Activated CD4-positive, alpha-beta T cell treated with anti-CD3 and anti-CD28 coated beads, Interleukin-2, Interleukin-4, amounts not matched to agents 100 ng/mL and 50 ng/mL, durations not matched to agents 16 hours and 8 hours (primary cell): ENCODE measurements at places on chromosomes 4 and X.
A peak's percentile ranks its signal among the peaks of the same experiment; 100 is the strongest.

DNA sequence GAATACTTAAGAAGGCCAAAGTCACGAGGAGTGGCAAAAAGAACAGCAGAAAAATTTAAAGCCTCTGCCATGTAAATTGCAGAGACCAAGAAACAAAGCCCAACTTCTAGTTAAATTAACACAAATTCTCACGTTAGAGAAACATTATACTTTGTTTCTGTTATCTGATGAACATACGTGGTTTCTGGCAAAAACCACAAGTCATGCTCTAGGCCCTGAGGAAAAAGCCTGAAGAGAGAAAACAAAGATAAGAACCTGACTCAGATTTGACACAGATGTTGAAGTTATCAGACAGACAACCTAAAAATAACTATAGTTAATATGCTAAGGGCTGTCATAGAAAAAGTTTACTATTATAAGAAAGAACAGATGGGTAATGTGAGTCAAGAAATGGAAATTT, 149.1 kb upstream of the PCDH10 start:
- DNase-seq: no peak

GRCh38 chr4:189143263-189143952, 797.3 kb upstream of the FRG1 start:
- DNase-seq: no peak

- no peak for DNase-seq
Measured at GRCh38 chrX:114017086-114017485, 566.8 kb upstream of the HTR2C start.

DNA sequence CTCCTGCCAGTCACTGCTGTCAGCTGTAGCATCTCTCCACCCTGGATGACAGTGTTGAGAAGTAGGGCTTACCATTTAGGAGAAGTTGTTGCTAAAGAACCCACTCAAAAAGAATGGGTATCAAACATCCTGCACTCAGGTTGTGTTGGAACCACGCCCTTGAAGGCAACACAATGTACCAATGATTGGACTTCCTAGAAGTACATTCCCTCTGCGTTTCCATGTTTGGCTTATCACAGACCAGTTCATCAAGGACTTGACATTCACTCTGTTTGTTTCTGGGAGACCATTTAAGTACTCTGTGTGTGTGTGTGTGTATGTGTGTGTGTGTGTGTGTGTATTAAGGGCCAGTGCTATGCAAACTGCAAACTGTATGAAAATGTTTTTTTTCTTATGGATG, 200.6 kb upstream of the GATB start:
- DNase-seq: no peak

DNA sequence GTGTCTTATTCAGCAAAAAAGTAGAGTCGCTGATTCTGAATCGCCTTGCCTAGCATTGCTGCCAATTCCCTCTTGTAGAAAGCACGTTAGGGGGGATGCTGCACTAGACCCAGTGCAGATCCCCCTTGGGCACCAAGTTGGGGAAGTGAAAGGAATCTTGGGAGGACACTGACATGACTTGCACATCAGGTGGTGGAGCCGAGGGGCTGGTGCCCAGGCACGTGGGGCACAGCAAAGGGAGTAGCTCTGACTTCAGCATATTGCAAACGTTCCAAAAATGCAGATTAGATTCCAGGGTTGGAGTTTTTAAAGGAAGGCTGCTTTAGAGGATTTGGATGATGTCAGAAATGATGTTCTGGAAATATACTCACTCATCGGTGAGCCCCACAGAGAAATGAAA, 47.4 kb upstream of the GPM6B start:
- DNase-seq: no peak

- peak; percentile 58 for DNase-seq
Measured at GRCh38 chr4:6172093-6172926, 28.0 kb downstream of the JAKMIP1 start.

DNA sequence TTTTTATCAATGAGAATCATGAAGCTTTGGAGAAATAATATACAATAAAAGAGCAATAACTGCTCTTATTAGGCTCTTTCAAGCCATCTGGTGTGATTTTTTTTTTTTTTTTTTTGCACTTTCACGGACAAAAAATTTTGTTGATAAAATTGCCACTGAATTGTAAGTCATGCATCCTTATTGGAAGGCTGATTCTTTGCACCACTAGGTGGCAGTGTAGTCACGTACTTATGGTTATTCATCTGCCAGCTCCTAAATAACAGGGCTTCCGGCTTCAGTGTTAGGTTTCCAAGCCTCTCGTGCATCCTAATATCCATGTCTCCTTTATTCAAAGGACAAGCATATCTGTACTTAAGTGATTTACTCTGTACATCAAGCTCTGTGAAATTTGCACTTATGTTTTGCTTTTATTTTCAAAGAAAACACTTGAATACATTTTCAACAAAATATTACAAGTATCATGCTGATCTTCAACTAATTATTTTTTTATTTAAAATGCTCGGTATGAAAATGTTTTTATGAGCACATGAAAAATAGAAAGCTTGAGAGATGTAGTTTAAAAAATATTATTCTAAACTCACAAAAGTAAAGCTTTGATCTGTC, 1578.3 kb upstream of the TENM3 start:
- DNase-seq: peak; percentile 65

- DNase-seq: no peak
Measured at GRCh38 chrX:120561634-120562568, 1.1 kb upstream of the CUL4B start.

- DNase-seq: no peak
Measured at GRCh38 chrX:49072712-49073095, 1.1 kb downstream of the PRAF2 start.

DNA sequence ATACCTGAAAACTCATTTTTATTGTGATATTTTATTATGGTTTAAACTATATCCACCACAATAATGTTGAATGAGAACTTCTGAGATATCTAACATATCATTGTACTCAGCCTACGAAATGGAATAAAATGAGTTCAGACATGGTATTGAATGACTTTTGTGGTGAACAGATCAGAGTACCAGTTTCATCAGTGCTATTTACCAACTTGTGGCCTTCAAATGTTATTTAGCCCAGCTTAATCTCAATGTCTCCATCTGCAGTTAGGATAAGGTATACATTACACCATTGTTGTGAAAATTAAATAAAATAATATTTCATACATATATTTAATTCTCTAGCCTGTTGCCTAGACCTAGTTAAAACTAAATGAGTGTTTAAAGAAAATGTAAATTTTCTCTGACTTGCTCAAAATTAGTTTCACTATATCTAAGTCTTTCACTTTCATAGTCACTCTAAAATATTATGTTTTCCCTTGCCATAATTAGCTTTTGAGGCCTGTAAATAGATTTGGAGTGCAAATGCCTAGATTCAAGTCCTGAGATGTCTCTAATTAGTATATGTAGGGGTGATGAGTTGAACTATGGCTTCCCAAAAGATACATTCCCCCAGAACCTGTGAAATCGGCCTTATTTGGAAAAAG, 594.2 kb downstream of the STPG2 start:
- DNase-seq: no peak

DNA sequence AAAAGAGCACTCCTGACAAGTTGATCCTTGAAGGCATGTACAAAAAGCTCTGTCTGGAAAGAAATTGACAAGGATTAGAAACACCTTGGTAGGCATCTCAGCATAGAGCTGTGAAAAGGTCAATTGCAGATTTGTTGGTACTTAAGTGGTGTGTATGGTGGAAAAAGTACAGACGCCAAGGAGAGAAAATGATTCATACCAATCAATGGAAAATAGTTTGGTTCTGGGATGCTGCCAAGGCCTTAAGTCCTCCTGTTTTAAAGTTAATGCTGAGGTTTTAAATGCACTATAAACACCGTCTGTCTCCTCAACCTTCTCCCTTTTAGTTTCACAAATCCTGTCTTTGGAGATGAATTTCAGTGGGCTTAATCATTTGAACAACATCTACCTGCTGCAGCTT, 524.1 kb downstream of the IL15 start:
- DNase-seq: no peak

GRCh38 chrX:120015145-120016067, 62.1 kb downstream of the RHOXF2B start:
- no peak for DNase-seq

- DNase-seq: no peak
Measured at GRCh38 chr4:80321776-80322175, 13.8 kb upstream of the CFAP299 start.

DNA sequence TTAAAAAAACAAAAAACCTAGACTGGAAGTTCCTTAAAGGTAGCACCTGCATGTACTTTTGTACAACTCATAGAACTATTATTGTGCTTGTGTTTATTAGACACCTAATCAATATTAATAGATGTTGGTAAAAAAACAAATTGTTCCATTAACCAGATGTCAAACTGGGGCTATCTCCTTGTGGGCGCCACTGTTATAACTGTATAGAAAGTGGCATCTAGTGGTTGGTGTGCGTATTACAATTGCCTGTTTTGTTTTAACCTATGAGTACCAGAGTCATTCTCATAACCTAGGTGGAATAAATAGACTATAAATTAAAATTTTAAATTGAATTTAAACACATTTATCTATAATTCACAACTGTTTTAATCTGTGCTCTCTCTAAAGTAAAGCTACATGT, 97.4 kb downstream of the COL4A5 start:
- peak; percentile 27 for DNase-seq

- no peak for DNase-seq
Measured at GRCh38 chr4:155179216-155179615, 29.2 kb upstream of the NPY2R start.

DNA sequence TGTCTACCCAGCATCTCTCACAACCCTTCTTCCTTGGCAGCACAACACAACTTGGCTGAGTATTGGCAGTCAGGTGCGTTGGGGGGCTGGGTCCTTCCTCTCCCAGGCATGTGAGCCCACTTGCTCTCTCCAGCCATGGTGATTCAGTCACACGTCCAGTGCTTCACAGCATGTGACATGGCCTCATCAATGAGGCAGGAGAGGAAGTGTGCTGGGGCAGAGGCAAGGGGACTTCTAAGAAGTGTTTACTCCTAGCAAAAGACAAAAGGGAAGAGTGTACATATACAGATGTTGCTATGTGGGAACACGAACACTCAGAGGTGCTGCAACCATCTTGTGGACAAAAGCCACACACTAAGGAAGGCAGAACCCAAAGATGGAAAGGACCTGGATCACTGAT, 380.8 kb downstream of the FBXW7 start:
- DNase-seq: no peak

GRCh38 chrX:118347131-118347530, 1.2 kb downstream of the WDR44 start:
- DNase-seq: peak; percentile 17

- DNase-seq: peak; percentile 19
Measured at GRCh38 chrX:123424546-123424945, 240.5 kb downstream of the GRIA3 start.

DNA sequence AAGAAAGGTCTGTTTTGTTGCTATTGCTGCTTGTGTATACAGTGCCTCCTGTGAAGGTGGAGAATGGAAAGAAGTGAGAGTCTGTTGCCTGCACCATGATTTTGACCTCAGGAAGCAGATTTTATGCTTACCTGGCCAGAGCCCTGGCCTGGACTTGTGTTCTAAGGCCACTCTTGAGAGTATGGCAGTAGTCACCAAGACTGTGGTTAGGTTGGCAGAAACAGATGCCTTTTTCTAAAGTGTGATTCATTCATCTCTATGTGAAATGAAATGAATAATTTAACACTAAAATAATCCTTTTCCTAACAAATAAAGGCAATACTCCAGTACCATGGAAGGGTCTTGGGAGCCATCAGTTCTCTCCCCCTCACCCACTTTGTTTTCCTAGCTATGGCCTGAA, 161.8 kb downstream of the DCLK2 start:
- no peak for DNase-seq

GRCh38 chr4:7516096-7516772, 81.5 kb upstream of the PSAPL1 start:
- no peak for DNase-seq

DNA sequence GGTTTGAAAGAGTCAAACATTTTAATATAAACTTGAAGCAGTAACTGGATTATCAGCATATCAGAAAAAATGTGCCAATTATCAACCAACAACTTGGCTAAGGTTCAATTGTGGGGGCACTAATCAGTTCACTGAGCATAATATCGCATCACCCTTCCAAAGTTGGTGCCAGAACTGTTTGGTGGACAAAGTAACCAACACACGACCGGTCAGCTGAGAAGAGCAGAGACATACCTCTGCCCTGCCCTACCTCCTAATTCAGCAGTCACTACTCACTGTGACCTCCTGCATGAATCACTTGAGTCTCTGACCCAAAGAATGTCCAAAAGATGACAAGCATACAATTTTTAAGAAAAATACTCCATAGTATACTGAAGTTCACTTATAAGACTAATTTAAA, 53.2 kb downstream of the TSPAN5 start:
- no peak for DNase-seq

GRCh38 chr4:181468451-181468850, 774.8 kb upstream of the TENM3 start:
- DNase-seq: no peak

GRCh38 chr4:76990288-76991080, 40.9 kb downstream of the SEPTIN11 start:
- no peak for DNase-seq

DNA sequence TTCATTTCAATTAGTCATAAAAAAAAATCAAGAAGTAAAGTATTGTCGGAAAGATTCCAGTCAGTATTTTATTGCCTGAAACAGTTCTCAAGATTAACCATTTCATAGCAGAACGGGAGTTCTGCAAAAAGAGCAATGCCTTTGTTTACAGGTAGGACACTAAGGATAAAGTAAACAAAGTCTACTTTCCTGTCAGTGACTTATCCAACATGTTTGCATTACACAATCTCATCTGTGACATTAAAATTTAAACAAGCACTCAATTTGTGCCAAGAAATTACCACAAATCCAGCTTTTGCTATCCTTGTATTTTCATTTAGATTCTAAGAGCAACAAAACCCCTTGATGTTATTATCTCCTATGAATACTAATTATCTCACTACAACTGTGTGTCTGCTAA, 306.5 kb upstream of the LDB2 start:
- DNase-seq: no peak

DNA sequence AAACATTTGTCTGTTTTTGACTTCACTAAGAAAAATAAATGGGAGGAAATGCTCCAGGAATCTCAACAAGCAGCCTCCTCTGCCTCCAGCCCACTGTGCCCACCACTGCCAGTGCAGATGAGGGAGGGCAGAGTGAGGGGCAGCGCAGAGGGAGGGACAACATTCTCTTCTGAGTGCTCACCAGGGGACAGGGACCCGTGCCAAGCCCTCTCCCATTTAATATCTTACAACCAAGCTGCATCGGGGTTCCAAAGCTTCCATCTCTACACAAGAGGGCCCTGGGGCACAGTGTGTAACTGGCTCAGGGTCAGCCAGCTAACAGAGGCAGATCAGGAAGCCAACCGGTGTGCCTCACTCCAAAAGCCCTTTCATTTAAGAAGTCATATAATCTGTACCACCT, 120.4 kb downstream of the NSUN7 start:
- DNase-seq: no peak
